ENCODE measurements at places on chromosomes 6 and 20.
A peak's percentile ranks its signal among the peaks of the same experiment; 100 is the strongest.

DNA sequence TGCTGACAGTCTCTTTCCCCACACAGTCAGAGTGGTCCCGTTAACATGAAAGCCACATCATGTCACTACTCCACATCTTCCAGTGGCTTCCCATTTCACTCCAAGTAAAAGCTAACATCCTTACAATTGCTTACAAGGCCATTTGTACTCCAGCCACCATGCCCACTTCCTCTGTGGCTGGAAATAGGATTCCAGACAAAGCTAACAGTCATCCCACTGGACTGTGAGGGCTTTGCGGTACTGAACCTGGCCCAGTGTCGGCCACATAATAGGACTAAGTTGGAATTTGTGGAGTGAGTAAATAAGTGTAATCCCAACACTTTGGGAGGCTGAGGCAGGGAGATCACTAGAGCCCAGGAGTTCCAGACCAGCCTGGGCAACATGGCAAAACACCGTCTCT is 10.9 kb downstream of the CCM2L start:
- no peak for DNase-seq

GRCh38 chr6:157984686-157985225 is 3.1 kb downstream of the SYNJ2 start:
- DNase-seq: no peak

DNA sequence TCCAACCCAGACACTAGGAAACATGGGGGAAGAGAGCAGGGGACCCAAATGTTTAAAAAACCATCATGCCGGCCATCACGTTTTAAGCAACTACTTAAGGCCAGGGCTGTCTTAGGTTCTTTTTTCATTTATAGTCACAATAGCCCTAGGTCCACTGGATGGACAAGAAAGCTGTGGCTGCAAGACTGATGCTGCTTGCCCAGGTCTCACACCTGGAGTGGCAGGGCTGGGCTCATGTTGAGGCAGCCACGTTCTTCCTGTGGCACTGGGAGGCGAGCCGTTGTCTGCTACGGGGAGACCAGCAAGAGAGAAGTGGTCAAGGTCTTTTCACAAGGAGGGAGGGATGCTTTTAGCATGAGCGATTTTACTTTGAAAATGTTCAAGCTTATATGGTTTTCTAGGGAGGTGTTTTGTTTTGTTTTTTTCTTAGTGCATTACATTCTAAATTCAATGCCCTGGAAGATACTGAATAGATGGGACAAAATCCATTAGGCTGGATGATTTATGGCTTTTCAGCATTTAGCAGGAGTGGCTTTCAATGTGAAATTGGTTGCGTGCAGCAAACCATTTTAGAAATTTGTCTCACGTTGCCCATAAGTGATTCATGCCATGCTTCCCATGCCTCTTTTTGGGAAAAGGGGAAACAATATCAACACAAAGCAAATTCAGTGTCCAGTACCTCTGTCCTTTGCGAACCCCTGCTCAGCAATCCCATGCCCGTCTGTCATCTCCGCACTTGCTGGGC is 106.6 kb upstream of the SNX9 start:
- DNase-seq: no peak

DNA sequence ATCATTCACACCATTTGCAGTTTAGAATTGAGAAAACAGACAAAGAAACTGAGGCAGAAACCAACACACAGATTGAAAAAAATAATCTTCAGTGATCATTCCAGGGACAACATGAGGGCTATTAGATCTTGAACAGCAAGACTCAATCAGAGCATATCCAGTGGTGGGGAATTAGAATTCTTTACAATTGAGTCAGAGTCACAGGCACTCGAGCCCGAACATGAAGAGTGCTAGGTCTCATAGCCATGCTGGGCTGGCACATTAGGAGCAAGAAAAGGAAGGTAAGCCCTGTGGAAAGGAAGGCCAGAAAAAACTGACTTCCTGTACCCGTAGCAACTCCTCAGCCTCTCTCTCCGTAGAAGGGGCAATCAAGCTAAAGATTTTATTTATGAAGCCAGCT is 419.9 kb downstream of the HAO1 start:
- no peak for DNase-seq

- DNase-seq: no peak
Observed at GRCh38 chr6:4615231-4615630, 161.0 kb upstream of the CDYL start.

DNA sequence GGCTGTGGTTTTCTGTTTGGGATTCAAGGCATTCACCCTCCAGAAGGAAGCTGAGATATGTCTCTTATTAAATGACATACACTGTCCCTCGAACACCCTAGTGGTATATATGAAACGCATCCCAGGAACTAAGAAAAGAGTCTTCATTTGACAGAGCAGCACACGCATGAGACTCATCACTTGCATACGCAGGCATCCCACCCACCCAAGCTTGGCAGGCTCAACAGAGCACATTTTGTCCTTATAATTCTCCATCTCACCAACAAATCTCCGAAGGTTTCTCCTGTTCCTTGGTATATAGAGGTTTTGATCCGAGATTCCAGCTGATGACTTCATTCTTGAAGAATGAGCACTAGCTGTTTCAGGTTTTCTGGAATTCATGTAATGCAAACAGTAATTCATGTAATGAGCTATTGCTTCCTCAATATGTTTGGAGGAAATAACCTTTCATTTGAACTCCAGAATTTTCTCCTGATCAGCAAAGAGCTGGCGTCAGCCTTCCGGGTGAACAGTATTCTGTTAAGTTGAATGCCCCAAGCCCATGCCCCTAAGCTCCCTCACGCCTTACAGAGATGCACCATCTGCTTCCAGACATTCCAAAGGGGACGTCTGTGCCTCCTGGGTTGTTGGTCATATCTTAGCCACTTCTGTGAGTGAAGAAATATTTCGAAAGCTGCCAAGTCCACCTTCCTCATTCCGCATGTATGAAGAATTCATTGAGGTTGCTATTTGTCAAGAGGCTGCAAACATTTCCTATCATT is 66.0 kb upstream of the CDH4 start:
- DNase-seq: no peak

DNA sequence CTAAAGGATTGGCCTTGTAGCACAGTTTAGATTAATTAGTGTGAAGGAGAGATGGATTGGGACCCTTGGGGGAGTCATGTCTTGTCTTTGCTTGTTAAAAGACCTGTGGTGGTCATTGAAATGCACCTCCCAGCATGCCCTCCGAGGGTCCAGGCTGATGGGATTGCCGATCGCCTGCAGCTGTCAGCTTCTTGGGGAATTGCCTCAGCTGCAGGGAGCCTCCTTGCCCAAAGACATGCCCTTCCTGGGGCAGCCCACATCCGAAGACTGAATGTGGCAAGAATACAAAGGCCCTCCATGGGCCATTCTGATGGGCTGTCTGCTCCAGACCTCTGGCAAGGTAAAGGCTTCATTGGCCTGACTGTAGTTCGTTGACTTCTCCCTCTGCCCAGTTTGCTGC is 150.7 kb downstream of the FARS2 start:
- DNase-seq: no peak

DNA sequence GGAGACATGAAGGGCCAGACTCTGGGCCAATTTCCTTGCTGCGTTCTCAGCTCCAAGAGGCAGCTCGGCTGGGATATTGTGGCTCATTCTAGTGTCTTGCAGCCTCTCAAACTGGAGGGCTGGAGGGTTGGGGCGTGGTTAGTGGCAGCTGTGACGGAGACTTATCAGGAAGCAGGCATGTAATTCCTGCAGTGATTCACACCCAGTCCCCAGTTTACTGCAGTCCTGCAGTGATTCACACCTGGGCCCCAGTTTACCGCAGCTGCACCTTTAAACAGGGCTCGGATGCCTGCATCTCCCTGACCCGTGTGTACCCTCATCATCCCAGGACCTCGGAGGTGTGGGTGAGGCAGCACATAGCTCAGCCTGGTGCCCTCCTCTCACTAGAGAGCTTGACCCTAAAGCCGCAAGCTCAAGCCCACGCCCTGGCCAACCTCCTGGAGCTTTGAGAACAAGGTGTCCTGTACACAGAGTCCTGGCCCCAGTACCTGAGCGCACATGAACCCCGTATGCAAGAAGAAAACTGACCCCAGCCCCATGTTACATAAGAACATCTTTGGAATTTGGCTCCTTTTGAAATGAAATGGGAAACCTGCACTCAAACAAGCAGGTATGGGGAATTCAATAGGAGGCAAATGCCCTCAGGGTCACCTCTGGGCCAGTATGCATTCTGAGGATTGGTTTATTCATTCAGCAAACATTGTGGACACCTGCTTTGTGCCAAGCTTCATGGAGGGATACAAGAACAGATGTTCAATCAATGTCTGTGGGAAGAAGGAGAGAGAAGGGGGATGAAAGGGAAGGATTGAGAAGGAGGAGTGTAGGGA is 55.3 kb upstream of the FAM83D start:
- no peak for DNase-seq

- DNase-seq: no peak
Observed at GRCh38 chr6:63731930-63732329, 96.3 kb downstream of the PHF3 start.

- DNase-seq: no peak
Observed at GRCh38 chr6:156378853-156379252, 398.3 kb upstream of the ARID1B start.

DNA sequence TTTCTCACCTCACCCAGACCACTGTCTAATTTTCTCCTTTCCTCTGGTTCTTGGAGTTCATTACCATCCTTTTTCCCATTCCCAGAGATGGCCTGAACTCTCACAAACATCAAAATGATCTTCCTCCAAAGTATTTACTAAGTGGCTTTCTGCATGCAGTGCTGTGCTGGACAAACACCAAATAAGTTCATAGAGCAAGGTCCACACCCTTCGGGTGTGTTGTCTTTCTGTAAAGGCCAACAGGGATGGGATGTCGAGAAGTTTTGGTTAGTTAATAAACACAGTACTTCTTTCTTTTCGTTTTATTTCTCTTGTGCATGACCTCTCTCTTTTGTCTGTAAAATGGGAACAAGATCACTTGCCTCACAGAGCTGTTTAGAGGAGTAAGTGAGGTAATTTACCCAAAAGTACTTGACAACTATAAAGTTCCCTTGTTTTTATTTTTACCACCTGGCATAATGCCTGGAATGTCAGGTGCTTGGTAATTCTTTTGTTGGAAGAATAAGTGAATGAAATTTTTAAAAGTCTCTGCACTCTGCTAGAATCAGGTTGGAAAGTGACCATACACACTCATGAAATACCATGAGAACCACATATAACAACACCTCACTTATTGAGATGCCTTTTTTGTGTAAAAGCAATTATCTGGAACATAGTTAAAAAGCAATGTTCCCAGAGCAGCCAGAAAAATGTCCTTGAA is 22.8 kb upstream of the CCN6 start:
- no peak for DNase-seq

DNA sequence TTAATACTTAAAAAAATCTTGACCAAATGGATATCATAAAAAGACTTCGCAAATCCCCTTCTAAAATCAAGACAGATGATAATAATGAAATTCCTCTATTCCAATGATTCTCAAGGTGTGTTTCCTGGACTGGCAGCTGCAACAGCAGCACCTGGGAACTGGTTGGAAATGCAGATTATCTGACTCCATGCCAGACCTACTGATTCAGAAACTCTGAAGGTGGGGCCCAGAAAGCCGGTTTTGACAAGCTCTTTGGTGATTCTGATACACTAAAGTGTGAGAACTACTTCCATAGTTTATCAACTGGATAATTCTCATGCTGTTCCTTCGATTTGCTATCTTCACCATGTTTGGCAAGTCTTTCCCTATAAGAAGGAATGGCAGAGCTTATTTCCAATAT is 252.1 kb downstream of the COL12A1 start:
- no peak for DNase-seq

GRCh38 chr6:43736211-43736786 is 33.7 kb upstream of the VEGFA start:
- no peak for DNase-seq

- no peak for DNase-seq
Observed at GRCh38 chr6:118581489-118581959, 33.4 kb downstream of the PLN start.

- no peak for DNase-seq
Observed at GRCh38 chr6:68042339-68043121, 592.6 kb upstream of the ADGRB3 start.

- DNase-seq: peak; percentile 36
Observed at GRCh38 chr6:2196079-2196679, 49.2 kb downstream of the GMDS start.

DNA sequence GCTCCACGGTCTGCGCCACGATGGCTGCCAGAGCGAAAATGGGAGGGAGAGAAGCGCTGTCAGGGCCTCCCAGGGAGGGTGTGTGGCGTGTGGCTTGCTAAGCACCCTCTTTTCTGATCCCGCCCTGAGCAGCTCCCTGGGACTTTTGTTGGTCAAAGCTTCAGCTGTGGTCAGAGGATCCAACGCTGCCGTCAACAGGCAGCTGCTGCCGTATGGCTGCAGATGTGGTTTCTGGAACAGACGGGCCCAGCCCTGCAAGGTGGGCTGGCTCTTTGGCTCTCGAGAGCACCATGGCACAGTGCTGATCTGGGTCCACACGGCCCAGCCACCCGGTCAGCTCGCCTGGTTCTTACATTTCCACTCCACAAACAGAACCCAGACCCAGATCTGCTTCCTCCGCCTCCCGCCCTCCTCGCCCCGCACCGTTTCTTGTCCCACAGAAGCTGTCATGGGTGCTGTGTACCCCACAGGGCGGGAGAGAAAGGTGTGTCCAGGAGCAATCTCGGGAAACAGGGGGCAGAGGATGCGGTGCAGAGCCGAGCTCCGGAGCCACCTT is 86.0 kb upstream of the BHLHE23 start:
- no peak for DNase-seq

DNA sequence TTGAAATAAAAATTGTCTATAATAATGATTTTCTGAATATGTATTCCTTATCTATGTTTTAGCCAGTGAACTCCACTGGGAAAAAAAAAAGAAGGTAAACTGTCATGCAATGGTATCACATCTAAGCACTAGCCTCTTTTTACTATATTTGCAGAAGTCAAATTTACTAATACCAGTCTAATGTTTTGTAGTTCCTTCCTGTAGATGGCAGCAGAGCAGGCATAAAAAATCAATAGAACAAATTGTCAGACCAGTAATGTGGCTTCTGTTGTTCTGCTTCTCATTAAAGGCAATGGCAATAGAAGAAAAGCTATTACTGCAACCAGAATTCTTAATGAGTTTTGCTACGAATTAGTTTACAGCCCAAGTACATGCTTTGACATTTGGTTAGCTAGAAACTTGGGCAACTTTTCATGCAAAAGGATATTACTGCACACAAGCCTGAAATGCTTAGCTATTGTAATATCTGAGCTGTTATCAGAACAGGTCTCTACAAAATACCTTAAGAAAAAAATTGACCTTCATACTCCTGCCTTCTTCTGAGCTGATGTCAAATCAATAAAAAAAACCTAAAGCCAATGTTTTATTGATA is 476.9 kb downstream of the KHDRBS2 start:
- DNase-seq: no peak
